ENCODE measurements at places on chromosomes 7 and 10. TPM values are rescaled to one million over a fixed set of nuclear protein-coding genes. Genes with fewer than 3 reads are reported as not detected.
A peak's percentile ranks its signal among the peaks of the same experiment; 100 is the strongest.

DNA sequence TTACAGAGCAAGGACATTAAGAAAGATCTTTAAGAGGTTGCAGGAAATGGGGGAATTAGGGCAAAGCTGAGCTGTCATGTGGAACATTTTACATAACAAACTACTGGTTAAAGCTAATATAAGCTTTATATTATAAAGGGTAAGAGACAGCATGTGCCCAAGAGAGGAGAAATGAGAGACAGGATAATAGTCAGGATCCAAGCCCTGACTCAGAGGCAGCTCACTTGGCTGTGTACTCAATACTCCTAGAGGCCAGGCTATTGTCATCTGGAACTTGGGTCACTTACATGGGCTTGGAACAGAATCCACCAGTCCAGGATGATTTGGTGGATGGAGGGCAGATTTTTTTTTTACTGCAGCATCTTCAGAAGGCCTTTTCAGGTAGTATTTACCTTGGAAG, 418.6 kb upstream of the ZMIZ1 start:
- H3K27ac ChIP-seq = no peak overlapping the region
- H3K4me1 ChIP-seq = peaks cover 18% of the 10 kb centered on the region
- no peaks in the 10 kb centered on the region for H3K36me3 ChIP-seq
- no peak for DNase-seq

DNA sequence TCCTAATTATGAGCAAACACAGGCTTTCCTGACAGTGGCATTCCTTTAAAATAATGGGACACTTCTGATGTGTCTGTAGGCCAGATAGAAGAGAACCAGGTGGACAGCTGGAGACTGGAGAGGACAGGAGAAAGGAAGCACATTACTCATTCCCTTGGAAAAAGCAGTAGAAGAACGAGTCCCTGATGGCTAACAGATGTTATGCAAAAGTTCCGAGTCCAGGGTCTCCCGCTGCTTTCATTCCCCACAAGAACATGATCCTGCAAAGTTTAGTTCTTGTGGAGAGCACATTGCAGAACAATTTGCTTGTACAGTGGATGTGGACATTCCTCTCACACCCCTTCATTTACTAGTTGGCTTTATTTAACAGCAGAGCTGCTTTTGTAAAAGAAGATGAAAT, 137.6 kb downstream of the GPAM start:
- H3K4me1 ChIP-seq = no peaks in the 10 kb centered on the region
- peaks cover 13% of the 10 kb centered on the region for H3K27me3 ChIP-seq
- H3K4me3 ChIP-seq = no peak overlapping the region
- H3K27ac ChIP-seq = no peak overlapping the region

- no peaks in the 10 kb centered on the region for H3K36me3 ChIP-seq
- no peak for DNase-seq
- no peak overlapping the region for H3K27ac ChIP-seq
- H3K27me3 ChIP-seq = no peaks in the 10 kb centered on the region
- H3K4me3 ChIP-seq = peak overlapping the region; percentile 58
These were observed 38.2 kb downstream of the HK1 start for GRCh38 chr10:69316313-69317059.

DNA sequence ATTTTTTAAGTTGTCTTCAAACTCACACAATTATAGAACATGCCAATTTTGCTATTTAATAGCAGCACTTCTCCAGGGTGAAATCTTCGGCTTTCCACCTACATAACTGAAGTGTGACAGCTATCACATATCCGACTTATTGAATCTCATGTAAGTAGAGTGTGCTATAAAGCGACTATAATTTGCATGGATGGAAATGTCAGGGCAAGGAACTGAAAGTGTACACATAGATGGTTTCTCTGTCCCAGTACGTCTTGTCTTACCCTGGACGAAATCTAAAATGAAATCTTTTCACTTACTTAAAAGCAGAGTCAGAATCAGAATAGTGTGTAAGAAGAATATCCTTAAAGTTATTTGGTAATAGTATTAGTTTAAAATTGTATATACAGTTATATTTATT, 132.3 kb downstream of the THSD7A start:
- H3K27me3 ChIP-seq = no peaks in the 10 kb centered on the region
- H3K4me3 ChIP-seq = no peak overlapping the region
- H3K36me3 ChIP-seq = no peaks in the 10 kb centered on the region
- no peak overlapping the region for H3K27ac ChIP-seq

- H3K27me3 ChIP-seq = no peaks in the 10 kb centered on the region
- peaks cover 18% of the 10 kb centered on the region for H3K4me1 ChIP-seq
- no peak overlapping the region for H3K4me3 ChIP-seq
- DNase-seq = no peak
These were observed 36.2 kb downstream of the FRMD4A start for GRCh38 chr10:14294347-14295059.

KCND2 gene
- total RNA-seq = 0.59 TPM

GRCh38 chr10:44385696-44386441, 972 bp upstream of the CXCL12 start:
- no peak for DNase-seq
- peaks cover 61% of the 10 kb centered on the region for H3K27me3 ChIP-seq
- H3K36me3 ChIP-seq = no peaks in the 10 kb centered on the region
- H3K4me3 ChIP-seq = peak overlapping the region; percentile 85

CCDC186 gene
- 7.1 TPM for total RNA-seq

GPR15LG gene
- not detected for total RNA-seq

EVX1 gene
- total RNA-seq = 0.80 TPM

Measured in neural crest cell (in vitro differentiated cells).